PC-3 (cell line): ENCODE measurements at places on chromosomes 12 and 14. TPM values are rescaled to one million over a fixed set of nuclear protein-coding genes. Genes with fewer than 3 reads are reported as not detected.

GRCh38 chr12:45914090-45914489, 76.3 kb downstream of the SCAF11 start:
- peak; percentile 56 for DNase-seq

DNA sequence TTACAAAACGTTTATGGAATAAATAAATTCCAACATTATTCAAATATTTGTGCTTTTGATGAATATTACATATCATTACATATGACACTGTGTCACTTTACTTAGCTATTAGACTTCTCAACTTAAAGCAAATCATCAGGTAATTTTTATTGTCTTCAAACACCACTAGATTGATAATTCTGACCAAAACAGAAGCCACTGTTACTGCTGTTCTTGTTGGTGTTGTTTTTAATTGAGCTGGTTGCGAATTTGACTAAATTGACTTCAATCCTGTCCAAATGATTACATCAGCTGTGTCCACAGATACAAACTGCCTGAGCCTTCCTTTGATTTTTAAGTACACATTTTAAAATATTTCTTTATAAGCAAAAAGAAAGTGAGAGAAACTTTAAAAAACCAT, 29.2 kb downstream of the PRKD1 start:
- DNase-seq = no peak

The TAS2R14 gene
- 1.6 and 1.8 TPM in 2 replicates for total RNA-seq

DNA sequence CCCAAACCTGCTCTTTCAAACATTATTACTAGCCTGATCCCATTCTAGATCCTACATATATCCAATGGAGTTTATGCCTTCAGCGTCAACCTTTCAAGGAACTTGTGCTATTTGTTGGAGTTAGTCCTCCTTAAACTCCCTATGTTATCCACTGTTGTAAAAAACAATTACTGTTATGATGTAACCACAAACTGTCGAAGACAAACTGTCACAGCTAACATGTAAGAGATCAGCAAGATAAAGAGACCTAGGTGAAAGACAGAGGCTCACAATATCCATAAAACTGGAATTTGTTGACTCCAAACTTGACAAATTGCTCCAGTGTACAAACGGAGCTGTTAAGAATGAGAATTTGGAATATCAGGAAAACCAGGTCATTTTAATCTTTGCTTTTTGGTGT, 70.7 kb downstream of the CDK17 start:
- DNase-seq = no peak

- no peak for DNase-seq
Measured at GRCh38 chr14:51792809-51793208, 67.6 kb upstream of the GNG2 start.

The GCN1 gene
- 254 and 334 TPM in 2 replicates for total RNA-seq

The ACVRL1 gene
- total RNA-seq = 0.40 TPM in 1 of 2 replicates, not detected in the other

DNA sequence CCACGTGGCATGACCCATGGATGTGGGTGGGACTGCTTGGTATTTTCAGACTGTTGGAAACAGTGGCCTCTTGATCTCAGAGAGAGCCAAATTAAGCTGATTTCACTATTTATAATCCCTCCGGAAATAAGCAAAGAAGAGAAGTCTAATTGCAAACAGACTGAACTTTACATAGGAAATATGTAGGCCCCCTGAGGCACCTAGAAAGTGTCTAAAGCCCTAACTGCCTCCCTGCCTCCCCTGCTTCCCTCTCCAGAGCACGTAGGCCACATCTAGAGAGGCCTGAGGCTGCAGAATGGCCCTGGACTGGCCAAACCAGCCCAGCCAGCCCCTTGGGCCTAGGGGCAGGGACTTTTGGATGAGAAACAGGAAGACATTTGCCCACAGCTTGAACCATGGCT, 123.8 kb downstream of the ZFP36L1 start:
- peak; percentile 67 for DNase-seq

The PSMD9 gene
- total RNA-seq = 241 and 258 TPM in 2 replicates

GRCh38 chr14:93712838-93713724, 75.2 kb downstream of the PRIMA1 start:
- DNase-seq = peak; percentile 30

GRCh38 chr14:67644428-67644827, 24.7 kb downstream of the ARG2 start:
- DNase-seq = no peak

The RILPL1 gene
- 14.7 and 18.8 TPM in 2 replicates for total RNA-seq

The SRRM4 gene
- under 0.01 TPM in 1 of 2 replicates, not detected in the other for total RNA-seq

DNA sequence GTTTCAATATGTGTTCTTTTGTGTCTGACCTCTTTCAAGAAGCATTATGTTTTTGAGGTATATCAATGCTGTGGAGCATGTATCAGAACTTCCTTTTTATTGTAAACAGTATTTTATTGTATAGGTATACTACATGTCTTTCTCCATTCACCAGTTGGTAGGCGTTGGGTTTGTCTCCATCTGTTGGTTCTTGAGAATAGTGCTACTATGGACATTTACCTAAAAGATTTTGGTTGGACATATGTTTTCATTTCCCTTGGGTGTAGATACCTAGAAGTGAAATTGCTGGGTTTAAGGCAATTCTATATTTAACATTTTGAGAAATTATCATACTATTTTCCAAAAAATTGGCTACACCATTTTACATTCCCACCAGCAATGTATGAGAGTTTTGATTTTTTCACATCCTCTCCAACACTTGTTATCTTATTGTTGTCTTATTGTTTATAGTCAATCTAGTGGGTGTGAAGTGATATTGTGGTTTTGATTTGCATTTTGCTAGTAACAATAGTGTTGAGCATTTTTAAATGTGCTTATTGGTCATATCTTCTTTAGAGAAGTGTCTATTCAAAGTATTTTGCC, 409.2 kb downstream of the IPO8 start:
- peak; percentile 59 for DNase-seq

The FBLN5 gene
- total RNA-seq = 0.17 and 0.58 TPM in 2 replicates

The AQP6 gene
- total RNA-seq = not detected in 2 replicates

- no peak for DNase-seq
Measured at GRCh38 chr12:93390031-93390430, 12.3 kb downstream of the NUDT4 start.

DNA sequence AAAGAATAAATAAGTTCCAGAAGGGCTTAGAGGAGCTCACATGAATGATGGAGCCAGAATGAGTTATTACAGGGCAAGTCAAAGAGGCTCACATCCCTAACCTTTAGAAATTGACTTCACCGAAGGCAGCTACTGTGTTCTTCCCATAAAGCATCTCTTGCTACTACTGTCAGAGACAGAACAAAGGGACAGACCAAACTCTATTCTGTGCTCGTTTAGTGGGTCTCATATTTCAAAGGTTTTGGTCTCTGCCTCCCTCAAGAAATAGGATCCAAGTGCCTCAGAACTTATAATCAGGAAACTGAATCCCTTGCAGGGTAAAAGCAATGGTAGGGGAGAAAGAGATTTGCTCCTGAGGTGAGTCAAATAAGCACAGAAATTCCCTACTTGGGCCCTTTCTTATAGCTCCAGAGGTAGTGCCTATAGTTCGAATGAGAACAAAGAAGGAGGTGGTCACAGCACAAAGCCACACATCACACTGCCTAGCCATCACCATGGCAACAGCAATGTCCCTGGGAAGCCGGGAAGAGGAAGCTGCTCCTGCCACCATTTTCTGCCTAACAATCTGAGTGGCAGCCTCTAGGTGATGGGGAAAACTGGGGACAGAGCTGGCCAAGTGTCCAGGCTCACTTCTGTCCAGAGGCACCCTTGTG, 294.9 kb downstream of the FOXN3 start:
- no peak for DNase-seq

The CPSF6 gene
- 94.6 and 96.7 TPM in 2 replicates for total RNA-seq

DNA sequence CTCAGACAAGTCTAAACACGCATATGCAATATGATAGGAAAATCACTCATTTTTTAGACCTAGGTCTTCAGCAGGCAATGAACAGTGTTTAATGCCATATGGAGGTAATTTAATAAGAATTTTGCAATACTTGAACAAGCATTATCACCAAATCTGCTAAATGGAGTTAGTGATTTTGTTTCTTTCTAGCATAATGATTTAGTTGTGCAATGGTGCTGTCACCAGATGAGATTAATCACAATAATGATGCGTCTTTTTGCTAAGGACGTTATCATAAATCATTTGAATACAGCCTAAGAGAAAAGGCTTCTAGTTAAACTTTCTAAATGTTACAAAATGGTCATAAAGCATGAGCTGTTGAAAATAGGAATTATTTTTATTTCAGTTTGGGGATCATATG, 170.0 kb upstream of the SLC16A7 start:
- no peak for DNase-seq

The DACT1 gene
- 0.40 and 1.8 TPM in 2 replicates for total RNA-seq

- DNase-seq = no peak
Measured at GRCh38 chr14:32940711-32941667, 2.3 kb downstream of the NPAS3 start.

The TAS2R50 gene
- 0.29 and 1.5 TPM in 2 replicates for total RNA-seq

DNA sequence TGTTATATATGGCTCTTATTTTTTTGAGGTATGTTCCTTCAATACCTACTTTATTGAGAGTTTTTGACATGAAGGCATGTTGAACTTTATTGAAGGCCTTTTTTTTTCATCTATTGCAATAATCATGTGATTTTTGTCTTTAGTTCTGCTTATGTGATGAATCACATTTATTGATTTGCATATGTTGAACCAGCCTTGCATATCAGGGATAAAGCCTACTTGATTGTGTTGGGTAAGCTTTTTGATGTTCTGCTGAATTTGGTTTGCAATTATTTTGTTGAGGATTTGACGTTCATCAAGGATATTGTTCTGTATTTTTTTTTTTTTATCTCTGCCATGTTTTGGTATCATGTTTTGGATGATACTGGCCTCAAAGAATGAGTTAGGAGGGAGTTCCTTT, 15.2 kb upstream of the ART4 start:
- DNase-seq = no peak

The PABPN1 gene
- total RNA-seq = 89.1 and 116 TPM in 2 replicates

DNA sequence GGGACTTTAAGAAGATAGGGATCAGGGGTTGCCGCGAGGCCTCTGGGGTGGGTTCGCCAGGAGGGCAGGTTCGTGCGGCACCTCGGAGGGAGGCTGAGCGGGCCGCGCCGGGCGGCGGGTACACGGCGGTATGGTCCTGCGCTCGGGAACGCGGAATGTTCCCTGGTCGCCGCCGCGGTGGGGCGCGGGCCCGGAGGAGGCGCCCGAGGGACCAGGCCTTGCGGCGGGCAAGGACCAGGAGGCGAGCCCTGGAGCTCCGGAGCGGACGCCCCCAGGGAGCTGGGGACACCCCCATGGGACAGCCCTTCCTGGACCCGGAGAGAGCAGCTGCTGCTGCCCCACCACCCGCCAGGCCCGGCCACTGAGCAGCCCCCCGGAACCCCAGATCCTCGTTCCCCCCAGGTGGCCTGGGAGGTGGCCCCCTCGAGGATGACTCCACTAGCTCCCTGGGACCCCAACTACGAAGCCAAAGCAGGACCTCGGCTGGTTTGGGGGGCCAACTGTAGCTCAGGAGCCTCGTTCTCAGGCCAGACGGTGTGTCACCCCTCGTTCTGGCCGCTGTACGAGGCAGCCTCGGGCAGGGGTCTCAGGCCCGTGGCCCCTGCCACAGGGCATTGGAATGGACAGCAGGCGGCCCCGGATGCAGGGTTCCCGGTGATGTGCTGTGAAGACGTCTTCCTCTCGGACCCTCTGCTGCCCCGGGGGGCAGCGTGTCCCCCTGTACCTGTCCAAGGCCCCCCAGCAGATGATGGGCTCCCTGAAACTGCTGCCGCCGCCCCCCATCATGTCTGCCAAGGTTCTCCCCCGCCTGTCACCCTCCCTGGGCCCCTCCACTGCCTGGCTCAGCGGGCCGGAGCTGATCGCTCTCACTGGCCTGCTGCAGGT, 45.6 kb upstream of the SLC8A3 start:
- no peak for DNase-seq

DNA sequence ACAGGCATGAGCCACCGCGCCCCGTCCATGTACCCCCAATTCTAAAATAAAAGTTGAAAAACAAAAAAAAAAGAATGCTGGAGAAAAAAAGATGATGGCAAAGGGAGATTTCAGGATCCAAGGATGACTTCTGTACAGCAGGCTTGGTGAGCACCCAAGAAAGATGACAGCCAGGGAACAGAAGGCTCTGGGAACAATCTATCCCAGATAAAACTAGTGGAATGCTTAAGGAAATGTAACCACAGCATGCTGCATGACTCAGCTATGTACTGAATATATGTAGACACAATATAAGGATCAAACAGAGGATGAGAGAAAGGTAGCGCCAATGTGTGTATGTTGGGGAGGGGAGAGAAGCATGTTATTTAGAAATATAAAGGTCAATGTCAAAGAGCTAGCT, 123.7 kb upstream of the TMTC1 start:
- DNase-seq = peak; percentile 28

GRCh38 chr12:19970116-19970515, 398.2 kb upstream of the PDE3A start:
- DNase-seq = no peak

DNA sequence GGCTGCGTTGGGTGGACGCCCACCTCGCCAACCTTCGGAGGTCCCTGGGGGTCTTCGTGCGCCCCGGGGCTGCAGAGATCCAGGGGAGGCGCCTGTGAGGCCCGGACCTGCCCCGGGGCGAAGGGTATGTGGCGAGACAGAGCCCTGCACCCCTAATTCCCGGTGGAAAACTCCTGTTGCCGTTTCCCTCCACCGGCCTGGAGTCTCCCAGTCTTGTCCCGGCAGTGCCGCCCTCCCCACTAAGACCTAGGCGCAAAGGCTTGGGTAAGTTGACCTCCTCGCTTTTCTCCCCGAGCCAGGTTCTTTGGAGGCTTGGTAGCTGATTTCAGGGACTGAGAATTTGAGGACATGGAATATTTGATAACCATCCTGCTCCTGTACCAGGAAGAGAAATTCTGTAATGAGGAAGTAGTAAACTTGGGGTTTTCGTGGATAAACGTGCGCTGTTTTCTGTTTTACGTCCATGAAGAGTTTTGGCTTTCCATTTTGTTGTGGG, 530 bp downstream of the APAF1 start:
- peak; percentile 18 for DNase-seq

The OAS2 gene
- total RNA-seq = 5.8 and 10.5 TPM in 2 replicates

DNA sequence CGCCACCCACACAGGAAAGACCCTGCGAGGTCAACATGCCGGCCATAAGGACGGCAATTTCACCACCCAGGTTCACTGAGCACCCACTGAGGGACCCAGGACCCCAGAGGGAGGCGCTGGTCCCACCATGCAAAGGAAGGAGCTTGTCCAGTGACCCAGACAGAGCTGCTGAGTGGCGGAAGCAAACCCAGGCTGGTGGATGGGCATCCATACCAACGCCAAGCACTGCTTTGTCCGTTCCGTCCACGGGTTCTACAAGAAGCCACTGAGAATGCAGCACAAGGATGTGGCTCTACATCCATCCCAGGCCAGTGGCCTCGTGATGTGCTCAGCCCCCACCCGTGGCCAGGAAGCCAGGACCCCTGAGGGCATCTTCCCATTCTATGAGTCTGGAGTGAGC, 23.8 kb upstream of the GOLGA3 start:
- no peak for DNase-seq

GRCh38 chr12:46369474-46370379, 2.8 kb downstream of the SLC38A2 start:
- no peak for DNase-seq

The TCL1B gene
- total RNA-seq = not detected in 2 replicates

GRCh38 chr14:21612324-21612723, 22.4 kb downstream of the OR10G2 start:
- DNase-seq = no peak

GRCh38 chr12:51898937-51899336, 8.4 kb upstream of the ACVRL1 start:
- peak; percentile 9 for DNase-seq
